ENCODE measurements at places on chromosomes 6 and 20.

DNA sequence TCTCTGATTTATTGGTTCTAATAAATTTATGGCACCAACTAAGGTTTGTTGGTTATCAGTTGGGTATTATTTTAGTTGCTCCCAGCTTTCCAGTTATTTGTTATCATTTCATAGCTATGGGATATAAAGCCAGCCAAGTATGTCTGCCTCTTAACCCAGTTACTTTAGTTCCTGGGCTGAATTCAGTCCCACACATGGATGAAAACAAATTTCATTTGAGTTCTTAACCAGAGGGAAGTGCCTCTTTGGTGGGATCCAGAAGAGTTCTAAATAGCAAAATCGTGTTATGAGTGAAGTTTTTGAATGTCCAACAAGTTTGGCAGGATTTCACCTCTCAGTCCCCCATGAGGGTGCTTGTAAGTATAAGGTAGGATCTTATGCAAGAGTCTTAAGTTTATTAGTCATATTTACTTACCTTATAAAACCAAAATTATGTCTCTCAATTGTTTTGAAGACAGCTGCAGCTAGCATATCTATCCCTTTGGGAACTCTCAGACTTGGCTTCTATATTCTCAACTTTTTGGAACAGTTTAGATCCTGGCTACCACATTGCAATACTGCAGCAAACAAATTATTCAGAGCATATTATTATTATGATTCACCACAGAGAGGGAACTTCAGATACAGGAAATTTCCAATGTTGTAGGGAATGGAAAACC, 683.6 kb downstream of the BCKDHB start:
- no peak for DNase-seq

GRCh38 chr6:142861711-142862110, 83.3 kb downstream of the HIVEP2 start:
- DNase-seq = no peak

DNA sequence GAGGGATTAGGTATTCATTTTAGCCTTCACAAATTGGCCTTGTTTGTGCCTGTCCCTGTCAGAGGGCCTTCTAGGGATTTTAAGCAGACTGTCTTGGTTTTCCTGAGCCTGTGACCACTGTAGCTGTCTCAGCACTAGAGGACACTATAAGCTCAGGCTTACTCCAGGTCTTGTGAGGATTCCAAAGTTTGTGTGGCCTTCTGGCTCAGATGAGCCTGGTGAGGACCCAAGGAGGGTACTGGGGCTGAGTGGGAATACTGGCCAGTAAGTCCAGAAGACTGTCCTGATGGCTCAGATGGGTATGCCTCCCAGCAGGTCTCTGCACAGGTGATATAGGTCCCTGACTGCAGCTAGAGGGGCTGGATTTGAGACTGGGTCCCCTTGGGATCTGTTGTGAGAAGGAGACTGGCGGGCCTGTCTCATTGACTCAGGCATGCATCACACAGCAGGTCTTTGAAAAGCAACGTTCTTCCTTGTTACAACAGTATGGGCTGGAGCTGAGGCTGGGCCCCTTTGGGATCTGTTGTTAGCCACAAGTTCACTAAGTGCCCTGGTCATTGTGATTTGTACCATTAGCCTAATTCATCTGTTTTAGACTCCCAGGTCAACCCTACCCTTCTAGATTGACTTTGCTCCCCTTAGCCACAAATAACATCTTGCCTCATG, 26.3 kb upstream of the TFB1M start:
- no peak for DNase-seq

DNA sequence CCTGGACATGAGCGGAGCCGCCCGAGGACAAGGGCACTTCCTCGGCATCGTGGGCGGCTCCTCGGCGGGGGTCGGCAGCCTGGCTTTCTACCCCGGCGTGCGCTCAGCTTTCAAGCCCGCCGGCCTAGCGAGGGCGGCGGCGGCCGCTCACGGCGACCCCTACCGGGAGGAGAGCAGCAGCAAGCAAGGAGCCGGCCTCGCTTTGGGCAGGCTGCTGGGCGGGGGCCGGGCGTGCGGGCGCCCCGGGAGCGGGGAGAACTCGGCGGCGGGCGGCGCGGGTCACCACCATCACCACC, 6.7 kb downstream of the PRDM13 start:
- no peak for DNase-seq

DNA sequence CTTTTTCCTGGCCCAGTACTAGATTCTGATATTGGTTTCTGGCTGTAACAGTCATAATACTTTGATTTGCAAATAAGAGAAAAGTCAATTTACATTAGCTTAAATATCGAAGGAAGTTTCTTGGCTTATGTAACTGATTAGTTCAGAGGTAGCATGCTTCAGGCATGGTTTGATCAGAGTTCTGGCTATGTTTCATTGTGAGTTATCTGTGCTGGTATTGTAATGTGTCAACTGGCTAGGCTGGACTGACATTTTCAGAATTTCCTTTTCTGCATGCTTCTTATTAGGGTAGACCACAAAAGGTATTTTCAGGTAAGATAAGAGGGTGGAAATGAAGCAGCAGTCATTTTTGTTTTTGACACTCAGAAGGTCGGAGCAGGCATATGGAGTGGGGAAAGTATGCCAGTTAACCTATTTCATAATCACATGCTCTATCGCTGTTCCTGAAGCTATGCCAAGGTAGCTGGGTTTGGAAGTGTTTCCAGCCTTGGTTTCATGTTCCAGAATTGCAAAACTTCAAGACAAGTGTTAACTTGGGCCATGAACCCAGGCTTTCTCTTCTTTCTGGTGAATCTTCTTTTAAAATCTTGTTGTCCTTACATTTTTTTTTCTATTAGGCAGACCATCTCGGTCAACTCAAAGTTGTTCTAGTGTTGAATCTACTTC, 244.9 kb downstream of the DHX35 start:
- DNase-seq = no peak

GRCh38 chr6:134482593-134483270, 164.8 kb upstream of the SGK1 start:
- DNase-seq = peak; percentile 28

- DNase-seq = no peak
Observed at GRCh38 chr6:63537201-63537958, 34.9 kb upstream of the LOC128125822 start.

- no peak for DNase-seq
Observed at GRCh38 chr6:167972193-167972592, 25.3 kb upstream of the KIF25 start.

GRCh38 chr6:168631564-168631963, 190.6 kb downstream of the SMOC2 start:
- no peak for DNase-seq

- DNase-seq = no peak
Observed at GRCh38 chr6:133179481-133179880, 61.7 kb upstream of the EYA4 start.

GRCh38 chr6:81683912-81684311, 68.6 kb downstream of the TENT5A start:
- DNase-seq = no peak

DNA sequence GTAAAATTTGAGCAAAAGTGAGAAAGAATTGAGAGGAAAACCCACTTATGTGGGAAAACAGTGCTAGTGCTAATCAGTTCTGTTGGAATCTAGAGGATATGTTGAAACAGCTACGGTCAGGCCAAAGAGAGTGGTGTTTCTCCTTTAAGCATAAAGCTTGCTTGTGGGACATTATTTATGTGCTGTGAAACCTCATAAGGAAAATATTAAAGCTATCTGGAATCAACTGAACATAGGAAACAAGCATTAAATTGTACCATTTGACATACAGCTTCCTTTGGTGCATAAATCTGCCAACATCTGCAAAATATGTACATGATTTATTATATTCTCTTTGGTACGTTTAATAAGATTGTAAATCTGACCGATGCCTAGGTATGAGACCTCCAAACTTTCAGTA, 182.5 kb upstream of the PDE10A start:
- DNase-seq = no peak

- no peak for DNase-seq
Observed at GRCh38 chr6:124148236-124148957, 344.7 kb downstream of the NKAIN2 start.

GRCh38 chr20:8361006-8361652, 229.1 kb downstream of the PLCB1 start:
- no peak for DNase-seq

DNA sequence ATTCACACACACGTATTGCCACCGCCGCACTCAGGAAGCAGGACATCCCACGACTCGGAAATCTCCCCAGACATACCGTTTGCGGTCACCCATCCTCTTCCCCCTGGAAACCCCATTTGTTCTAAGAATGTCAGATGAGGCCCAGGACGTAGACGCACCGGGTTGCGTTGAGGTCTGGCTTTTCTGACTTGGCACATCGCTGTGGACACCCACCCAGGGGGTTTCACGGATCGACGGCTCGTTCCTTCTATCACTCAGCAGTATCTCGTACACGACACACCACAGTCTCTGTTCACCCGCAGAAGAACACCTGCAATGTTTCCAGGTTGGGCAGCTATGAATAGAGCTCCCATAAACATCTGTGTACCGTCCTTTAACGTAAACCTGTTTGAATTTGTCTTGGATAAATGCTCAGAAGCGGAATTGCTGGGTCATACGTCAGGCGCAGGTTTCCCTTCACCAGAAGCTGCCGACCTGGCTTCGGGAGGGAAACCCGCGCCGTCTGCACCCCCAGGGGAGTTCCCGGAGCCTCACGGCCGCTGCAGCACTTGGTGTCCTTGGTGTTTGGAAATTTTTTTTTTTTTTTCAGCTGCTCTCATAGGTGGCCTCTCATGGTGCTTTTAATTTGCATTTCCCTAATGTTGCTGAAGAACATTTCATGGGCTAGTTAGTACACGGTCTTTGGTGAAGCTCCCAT, 9.3 kb upstream of the EEF1A2 start:
- DNase-seq = no peak

GRCh38 chr20:46731770-46732169, 22.3 kb downstream of the SLC2A10 start:
- DNase-seq = no peak

- no peak for DNase-seq
Observed at GRCh38 chr6:40695750-40696415, 108.7 kb upstream of the LRFN2 start.

DNA sequence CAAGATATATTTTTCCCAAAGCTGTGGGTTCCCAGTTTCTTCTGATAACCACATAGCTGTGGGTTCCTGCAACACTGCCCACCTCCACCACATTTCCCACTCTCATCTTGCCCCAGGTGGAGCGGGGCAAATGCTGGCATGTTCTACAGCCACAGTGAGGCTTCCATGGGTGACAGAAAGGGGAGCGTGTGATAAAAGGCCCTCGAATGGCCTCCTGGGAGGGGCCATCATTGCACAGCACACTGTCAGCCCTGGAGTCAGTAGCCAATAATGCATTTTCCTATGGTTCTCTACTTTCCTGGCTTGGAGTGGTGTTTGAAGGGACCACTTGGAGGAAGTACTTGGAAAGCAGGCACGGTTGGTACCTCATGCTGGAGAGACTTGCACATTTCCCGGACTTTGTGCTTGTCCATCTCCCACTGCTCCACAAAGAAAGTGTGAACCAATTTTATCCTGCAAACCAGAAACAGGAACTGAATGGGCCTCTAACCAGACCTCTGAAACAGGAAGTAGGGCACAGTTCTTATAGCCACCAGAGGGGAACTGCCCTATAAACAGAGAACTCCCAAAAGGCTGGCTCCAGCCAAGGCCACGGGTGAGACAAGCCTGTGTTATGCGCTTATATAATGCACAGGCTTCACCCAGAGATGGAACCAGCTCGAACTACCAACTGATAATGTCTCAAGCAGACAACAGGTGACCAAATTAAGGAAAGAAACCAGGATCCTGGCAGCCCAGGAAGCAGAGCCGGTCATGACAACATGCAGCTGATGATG, 8.6 kb downstream of the MAP3K5 start:
- DNase-seq = no peak
